Left colon (tissue), 2 donors: ENCODE measurements at places on chromosomes 4 and X. TPM values are rescaled to one million over a fixed set of nuclear protein-coding genes. Genes with fewer than 3 reads are reported as not detected.

DNA sequence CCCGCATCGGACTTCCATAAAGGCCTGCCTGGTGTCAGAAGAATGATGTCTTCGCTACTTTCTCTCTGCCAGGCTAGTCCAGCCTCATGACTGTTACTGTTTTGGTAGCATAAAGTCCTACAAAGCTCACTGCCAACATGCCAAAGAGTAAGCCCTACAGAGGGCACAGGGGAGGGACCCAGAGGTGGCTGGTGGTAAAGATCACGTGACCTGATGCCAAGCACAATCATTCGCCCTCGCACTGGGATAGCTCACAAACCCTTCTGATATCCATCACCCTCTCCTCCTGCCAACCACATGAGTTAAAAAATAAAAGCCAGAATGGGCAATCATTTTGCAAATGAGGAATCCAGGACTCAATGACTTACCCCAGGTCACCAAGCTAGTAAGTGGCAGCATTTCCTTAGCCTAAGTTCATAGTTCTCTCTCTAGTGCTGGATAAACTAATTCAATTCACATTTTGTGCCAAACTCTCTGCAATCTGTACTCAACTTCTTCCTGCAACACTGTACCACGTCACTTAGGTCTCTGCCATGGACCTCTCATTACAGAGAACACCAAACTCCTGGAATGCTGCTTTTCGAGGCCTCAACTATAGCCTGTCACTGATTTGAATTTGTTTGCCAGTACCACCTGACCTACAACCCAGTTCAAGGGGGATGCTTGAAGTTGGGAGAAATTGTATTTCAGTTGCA is 178.1 kb downstream of the SH3KBP1 start:
- DNase-seq = no peak

DNA sequence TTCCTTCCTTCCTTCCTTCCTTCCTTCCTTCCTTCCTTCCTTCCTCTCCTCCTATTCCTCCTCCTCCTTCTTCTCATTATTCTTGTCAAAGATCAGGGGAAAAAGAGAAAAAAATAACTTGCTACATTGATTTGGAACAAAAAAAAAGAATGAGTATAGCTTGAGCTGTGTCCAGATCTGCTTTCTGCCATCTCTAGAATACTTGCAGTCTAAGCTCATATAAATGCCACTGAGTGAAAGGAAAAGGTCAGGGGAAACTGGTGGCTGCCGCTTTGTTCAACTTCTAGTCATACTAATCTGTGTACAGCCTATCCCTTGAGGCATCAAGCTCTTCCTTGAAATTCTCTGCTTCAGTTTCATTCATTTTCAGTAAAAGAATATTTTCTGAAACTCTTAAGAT is 28.3 kb upstream of the EPHA5 start:
- DNase-seq = no peak

DNA sequence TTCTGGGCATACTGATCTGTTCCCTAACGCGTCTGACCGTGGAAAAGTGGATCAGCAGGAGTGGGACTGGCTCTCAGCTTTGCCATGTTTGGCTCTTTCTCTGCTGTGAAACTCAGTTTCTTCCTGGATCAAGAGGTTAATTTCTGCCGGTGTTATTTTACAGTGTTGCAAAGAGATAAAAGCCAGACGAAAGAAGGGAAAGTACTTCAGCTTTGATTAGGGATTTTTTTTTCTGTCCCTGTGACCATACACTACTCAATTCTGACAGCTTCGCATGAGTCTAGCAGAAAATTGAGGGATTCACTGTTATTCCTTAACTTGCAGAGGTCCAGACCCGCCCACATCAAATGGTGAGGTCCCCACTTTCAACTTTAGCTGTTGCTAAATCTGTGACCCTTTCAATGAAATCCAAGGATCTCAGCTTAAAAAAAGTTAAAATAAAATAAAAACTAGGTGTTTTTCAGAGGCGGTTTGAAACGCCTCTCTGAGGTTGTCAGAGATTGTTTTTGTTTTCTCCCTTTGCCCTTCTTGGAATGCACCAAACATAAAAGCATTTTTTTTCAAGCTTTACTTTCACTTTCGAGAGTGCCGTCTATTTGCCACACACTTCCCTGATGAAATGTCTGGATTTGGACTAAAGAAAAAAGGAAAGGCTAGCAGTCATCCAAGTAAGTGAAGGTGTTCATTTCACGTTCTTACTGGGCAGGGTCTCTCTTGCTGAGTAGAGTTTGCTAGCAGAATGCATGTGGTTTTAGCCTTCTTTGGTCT is at the start of gene TLR3:
Gene TLR3, plus strand, starts transcription at position 576 of the 768 bp plus-strand sequence. CDS start 7,464 bp downstream, outside the sequence.
- no peak for DNase-seq

DNA sequence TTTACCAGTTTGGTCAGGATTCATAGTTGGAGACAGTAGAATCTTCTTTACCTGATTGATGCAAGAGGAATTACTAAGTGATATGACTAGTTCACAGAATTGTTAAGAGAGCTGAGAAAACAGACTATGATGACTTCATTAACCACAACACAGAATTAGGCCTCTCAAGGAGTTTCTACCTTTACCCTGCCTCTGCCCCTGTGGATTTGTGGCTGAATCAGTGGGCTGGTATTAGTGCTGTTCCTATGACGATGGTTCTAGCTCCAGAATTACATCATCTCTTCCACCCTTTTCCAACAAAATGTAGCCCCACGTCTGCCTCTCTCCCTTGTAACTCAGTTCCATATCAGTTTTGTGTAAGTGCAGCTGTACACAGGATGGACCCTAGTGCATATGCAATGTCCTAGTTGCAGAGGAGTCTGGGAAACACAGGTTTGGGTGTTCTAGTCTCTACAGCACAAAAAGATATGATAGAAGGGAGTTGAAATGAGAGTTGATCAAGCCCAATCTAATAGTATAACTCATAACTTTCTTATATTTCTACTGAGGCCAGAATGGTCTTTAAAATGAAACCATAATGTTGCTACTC is 99.3 kb downstream of the ANXA5 start:
- DNase-seq = no peak

GRCh38 chr4:87426865-87427517 is 4.6 kb downstream of the NUDT9 start:
- no peak for DNase-seq

GRCh38 chr4:151658959-151659600 is 101.7 kb downstream of the GATB start:
- no peak for DNase-seq

GRCh38 chr4:140049849-140050637 is 103.9 kb downstream of the MAML3 start:
- DNase-seq = no peak

DNA sequence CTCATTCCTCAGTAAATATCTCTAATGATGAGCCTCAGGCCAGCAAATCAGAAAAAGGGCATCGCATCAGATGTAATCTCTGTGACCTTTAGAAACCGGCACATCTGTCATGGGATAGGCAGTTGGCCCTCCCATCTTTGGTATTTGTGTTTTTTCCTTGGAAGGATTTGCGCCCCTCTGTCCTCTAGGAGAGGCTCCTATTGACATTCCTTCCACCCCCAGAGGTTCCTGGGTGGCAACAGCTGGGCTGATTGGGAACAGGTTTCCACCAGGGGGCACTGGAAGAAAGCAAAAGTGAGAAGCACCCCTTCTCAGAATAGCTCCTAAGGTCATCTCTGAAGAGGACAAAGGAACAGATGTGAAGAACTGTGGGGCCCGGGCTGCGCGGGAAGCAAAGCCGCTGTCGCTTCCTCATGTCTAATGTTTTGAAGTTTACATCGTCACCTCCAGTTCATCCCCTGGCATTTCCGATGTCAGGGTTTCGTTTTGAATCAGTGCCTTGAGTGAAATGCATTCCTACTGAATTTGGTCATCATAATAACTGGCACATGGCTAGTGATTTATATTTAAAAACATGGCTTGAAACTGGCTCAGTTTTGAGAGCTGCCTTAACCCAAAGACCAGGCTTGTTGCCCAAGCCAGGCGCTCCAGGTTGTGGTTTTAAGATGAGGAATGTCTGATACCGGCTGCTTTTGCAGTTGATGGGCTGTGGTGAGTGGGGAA is 6.2 kb downstream of the TXK start:
- DNase-seq = peak; percentile 65

- DNase-seq = no peak
Observed at GRCh38 chr4:88062843-88063242, 55.4 kb downstream of the PKD2 start.

Gene RBM46
- total RNA-seq = not detected

Gene ZFP92
- total RNA-seq = 0.50 TPM

Gene HSFX3
- total RNA-seq = not detected

Gene TMEM255A
- total RNA-seq = 0.67 TPM
